Naive thymus-derived CD4-positive, alpha-beta T cell (primary cell): ENCODE measurements at places on chromosomes 16 and 17.

DNA sequence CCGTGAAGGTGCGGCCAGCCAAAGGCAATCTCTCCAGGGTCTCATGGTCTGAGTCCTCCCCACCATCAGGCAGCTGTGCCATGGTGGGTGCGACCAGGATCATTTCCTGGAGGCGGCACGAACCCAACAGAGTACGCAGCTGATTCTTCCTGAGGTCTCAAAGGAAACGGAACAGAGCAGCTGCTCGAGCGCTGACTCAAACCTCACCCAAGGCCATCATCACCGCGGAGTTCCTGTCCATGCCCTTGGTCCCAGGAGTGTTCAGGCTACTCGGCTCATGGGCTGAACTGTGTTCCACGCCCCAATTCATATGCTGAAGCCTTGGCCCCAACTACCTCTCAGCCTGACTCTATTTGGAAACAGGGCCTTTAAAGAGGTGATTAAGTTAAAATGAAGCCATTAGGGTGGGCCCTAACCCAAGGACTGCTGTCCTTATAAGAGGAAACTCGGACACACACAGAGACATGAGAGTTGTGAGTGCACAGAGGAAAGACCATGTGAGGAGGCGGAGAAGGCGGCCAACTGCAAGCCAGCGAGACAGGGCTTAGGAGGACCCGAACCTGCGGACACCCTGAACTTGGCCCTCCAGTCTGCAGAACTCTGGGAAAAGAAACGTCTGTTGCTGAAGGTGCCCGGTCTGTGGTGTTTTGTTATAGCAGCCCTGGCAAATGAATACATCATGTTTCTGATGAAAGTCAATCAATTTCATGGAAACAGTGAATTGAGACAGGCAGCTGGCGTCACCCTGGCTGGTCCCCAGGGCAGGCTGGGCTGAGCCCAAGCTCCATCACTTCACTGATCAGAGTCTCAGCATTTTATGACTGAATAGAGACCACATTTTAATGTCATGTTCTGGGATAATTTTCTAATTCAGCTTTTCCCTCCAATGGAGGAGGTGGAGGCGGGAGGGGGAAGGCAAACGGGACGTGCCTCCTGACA is 13.7 kb downstream of the MXRA7 start:
- H3K4me1 ChIP-seq = no peaks in the 10 kb centered on the region
- H3K27ac ChIP-seq = no peak overlapping the region
- no peaks in the 10 kb centered on the region for H3K36me3 ChIP-seq
- DNase-seq = no peak

DNA sequence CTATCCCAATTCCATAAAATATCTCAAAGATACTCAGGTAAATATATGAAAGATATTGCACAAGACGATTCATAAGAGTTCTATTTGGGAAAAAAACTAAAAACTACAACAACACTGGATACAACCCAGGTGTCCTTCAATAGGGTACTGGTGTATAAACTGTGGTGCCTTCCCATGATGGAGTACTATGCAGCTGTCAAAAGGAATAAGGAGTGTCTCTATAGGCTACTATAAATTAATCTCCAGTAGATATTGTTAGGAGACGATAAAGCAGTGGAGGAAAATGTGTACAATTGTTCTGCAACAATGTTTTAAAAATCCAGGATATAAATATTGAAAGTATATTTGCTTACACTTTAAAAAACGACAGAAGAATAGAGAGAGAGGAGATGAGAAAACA is 2.4 kb upstream of the KRTAP4-12 start:
- H3K4me1 ChIP-seq = peaks cover 42% of the 10 kb centered on the region
- H3K36me3 ChIP-seq = no peaks in the 10 kb centered on the region
- H3K27me3 ChIP-seq = no peaks in the 10 kb centered on the region
- no peak overlapping the region for H3K27ac ChIP-seq
- no peak overlapping the region for H3K4me3 ChIP-seq

DNA sequence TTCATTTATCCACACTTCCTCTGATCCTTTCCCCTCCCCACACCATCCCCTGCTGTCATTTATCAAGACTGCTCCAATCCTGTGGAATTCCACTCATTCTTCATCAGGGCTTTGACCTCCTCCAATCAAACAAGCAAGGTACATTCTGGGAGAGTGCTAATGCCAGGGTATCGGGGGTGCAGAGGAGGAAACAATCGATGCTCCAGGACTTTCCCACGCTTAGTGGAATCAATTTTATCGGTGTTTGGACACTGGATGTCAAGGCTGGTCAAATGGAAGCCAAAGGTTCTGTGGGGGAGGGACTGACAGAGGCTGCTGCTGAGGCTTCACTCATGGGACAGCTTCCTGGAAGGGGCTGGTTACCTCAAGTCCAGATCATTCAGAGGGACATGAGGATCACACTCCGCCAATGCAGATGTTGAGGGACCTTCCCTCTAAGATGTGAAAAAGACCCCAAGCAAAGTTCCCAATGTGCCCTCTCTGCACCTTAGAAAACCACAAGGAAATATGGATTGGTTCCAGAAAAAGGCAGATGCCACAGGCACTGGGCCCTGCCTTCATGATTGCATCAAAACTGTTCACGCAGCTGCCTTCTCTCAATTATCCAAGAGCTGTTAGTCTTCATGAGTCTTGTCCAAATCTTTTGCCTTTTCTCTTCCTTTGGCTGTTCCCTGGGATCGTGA is 44.7 kb upstream of the SOX9 start:
- no peaks in the 10 kb centered on the region for H3K4me1 ChIP-seq
- H3K36me3 ChIP-seq = no peaks in the 10 kb centered on the region
- H3K27me3 ChIP-seq = no peaks in the 10 kb centered on the region

- no peaks in the 10 kb centered on the region for H3K27me3 ChIP-seq
- no peaks in the 10 kb centered on the region for H3K4me1 ChIP-seq
- no peak for DNase-seq
- H3K27ac ChIP-seq = no peak overlapping the region
Observed at GRCh38 chr16:63695347-63695746, 1426.5 kb downstream of the CDH11 start.

- H3K4me1 ChIP-seq = no peaks in the 10 kb centered on the region
- no peak overlapping the region for H3K27ac ChIP-seq
Observed at GRCh38 chr16:53064081-53064578, 9.3 kb downstream of the CHD9 start.
